ENCODE measurements at places on chromosomes 7 and 10.
A peak's percentile ranks its signal among the peaks of the same experiment; 100 is the strongest.

DNA sequence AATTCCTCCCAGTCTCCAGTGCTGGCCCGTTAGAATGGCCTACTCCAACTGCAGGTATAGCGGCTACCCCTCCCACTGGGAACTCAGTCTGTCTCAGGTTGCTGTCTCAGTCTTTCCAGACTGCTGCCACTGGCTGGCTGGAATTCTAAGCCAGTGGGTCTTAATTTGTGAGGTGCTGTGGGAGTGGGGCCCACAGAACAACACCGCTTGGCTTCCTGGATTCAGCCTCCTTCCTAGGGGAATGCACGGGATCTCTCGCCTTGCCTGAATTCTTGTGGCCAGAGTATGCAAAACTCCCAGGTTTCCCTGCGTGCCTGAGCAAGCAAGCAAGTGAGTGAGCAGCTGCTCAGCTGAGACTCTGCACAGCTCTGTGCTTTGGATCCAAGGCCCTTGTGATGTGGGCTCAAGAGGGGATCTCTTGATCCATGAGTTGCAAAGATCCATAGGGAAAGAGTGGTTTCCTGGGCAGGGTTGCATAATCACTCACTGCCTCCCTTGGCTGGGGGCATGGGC lies 41.5 kb upstream of the GPR141 start:
- peak; percentile 58 for DNase-seq

DNA sequence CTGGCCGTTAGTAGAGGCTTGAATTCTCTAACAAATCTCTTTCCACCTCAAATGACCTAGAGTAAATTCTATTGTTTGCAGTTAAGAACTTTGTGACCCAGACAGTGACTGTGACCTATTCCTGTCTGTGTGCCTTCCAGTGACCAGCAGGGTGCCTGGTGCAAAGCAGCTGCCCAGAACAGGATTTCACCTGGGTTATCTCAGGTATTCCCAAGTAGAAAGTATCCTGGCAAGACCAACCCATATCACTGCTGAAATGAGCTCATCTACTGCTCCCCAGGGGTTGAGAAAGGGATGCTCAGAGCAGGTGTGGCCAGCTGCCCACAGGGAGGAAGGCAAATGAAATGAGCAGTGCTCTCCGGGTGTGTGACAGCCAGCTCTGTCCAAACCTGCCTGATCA lies 2.1 kb upstream of the MSMB start:
- DNase-seq = no peak

DNA sequence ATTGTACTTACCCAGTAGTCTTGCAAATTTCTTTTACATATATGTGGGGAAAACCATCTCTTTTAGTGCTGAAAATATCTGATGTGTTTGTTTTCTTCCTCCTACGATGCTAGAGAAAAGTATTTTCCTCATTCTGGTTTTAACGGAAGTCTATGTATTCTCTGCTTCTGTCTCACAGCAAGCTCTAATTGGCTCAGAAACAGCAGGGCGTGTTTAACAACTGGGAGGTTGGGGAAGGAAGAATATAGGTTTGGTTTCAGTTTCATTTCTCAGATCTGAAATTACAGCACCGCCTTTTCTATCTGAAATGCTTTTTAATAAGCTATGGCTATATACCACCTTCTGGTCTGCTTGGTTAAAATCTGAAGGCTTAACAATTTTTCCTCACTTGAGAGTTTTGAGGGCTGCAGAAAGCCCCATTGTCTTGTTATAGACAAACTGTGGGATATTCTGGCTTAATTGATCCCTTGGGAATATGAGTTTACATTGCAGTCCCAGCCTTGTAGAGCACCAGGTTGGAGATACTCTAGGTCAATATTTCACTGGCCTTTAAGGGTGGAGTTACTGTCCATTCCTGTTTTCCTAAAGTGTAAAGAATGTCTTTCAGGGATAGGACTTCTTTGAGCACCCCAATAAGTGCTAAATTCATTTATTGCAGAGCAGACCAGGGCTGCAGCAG lies at the start of gene SAMD9:
SAMD9 (minus strand) TSS at position 128 of the 679 bp plus-strand sequence. CDS start 11,882 bp downstream, outside the sequence.
- no peak for DNase-seq

- no peak for DNase-seq
These were observed 95.6 kb downstream of the SNX13 start for GRCh38 chr7:17844514-17845196.

DNA sequence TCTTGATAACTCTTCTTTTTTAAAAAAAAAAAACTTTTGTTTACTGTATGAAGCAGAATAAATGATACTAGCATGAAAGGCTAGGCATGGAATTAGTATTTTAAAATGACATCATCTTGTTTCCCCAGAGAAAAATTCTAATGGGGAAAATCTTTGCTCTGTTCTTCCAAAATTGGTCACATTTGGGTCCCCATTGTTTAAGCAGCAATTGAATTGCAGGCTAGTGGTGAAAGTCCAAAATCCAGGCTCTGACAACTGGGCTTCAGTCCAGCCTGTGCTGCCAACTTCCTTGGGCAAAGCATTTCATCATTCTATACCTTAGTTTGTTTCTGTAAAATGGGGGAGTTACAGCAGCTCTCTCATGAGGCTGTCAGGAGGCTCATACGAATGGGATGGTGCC lies 726.4 kb downstream of the KCNMA1 start:
- DNase-seq = no peak

DNA sequence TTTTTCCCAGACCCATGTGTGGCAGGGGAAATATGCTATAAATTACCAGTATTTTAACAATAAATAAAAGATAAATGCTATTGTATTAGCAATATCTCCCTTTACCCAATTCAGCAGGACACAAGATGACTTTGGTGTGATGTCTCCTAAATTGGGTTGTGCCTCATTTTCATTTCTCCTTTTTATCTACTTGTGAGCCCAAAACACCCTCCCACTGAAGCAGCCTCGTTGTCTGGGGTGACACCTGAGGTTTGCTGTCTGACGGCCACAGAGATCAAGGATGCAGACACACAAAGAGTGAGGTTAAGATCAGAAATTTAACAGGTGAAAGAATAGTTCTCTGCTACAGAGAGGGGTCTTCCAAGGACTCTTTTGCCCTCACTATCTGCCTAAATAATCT lies 27.1 kb upstream of the CC2D2B start:
- no peak for DNase-seq

GRCh38 chr10:29533696-29534285 lies 101.0 kb downstream of the SVIL start:
- no peak for DNase-seq

- DNase-seq = no peak
These were observed 44.7 kb downstream of the ABLIM1 start for GRCh38 chr10:114613237-114613979.

DNA sequence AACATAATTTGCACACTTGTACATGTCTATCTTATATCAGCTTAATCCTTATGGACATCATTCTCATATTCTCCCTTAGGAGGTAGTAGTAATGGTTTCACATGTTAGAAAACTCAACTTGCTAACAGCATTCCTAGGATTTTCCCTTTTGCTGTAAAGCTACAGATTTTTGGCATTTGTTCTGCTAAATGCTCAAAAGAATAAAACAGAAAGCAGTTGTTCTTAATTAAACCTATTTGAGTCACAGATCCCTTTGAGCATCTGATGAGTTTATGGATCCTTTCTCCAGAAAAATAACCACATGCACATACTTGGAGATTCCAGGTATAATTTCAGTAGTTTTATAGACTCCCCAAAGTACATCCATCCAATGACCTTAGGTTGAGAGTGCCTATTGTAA lies 122.9 kb upstream of the BET1 start:
- no peak for DNase-seq

GRCh38 chr10:48656241-48656913 lies 28.3 kb upstream of the WDFY4 start:
- peak; percentile 95 for DNase-seq

- DNase-seq = peak; percentile 38
These were observed 64.6 kb downstream of the GRID1 start for GRCh38 chr10:86301971-86302370.

GRCh38 chr10:69668721-69669120 lies 38.7 kb downstream of the FAM241B start:
- DNase-seq = no peak

DNA sequence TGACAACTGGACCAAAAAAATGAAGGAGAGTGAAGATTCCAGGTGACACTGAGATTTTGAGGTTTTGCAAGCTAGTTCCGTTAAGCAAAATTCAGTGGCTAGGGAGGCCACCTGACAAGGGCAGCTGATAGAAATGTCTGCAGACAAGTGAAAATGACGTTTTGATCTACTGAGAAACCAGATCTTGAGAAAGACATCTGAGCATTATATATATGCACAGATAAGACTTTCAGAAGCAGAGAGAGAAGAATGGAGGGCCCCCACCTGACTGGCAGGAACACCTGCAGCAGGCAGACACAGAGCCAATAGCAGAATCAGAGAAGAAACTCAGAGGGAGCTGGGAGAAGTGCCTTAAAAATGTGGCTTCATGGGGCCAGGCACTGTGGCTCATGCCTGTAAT lies 76.1 kb upstream of the LRGUK start:
- DNase-seq = no peak

DNA sequence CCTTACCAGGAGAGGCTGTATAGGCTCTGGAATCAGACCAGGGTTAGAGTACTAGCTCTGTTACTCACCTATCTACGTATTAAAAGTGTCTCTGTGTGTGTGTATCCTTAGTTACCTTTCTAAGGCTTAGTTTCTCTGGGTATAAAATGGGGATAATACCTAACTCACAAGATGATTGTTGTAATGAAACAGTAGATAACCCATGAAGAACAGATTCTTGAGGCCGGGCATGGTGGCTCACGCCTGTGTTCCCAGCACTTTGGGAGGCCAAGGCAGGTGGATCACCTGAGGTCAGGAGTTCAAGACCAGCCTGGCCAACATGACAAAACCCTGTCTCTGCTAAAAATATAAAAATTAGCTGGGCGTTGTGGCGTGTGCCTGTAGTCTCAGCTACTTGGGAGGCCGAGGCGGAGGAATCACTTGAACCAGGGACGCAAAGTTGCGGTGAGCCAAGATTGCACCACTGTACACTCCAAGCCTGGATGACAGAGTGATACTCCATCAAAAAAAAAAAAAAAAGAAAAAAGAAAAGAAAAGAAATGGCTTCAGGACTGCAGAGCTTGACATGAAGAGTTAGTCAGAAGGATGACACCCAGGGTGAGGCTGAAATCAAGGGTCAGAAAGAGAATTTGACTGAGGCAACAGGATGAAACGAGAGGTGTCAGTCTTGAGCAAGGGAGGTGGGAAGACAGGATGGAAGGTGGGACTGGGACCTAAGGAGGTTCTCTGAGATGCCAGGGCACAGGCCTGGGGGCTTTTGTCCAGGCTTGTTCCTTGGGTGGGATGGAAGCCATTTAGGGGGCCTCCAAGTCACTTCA lies 33.4 kb downstream of the PRKAR2B start:
- DNase-seq = no peak

- DNase-seq = peak; percentile 21
These were observed 746.8 kb downstream of the GRID1 start for GRCh38 chr10:85619832-85620231.

- no peak for DNase-seq
These were observed 48.9 kb upstream of the GJD4 start for GRCh38 chr10:35555962-35556930.
